ENCODE measurements at places on chromosomes 13 and 19.

DNA sequence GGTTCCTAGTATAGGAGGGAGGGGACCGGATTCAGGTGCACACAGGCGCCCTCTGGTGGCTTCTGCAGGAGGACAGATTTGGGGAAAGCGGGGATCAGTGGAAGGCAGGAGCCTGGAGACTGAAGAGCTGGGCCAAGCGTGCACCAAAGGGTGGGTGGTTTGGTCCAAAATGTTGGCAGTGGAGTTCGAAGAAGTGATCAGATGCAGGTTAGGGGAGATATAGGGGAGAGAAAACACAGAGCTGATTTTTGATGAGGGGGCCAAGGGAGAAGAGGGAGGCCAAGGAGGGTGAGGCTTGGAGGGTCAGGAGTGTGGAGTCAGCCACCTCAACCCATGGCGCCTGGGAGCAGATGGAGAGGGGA lies 6.8 kb upstream of the CARM1 start:
- DNase-seq = peak; percentile 82

DNA sequence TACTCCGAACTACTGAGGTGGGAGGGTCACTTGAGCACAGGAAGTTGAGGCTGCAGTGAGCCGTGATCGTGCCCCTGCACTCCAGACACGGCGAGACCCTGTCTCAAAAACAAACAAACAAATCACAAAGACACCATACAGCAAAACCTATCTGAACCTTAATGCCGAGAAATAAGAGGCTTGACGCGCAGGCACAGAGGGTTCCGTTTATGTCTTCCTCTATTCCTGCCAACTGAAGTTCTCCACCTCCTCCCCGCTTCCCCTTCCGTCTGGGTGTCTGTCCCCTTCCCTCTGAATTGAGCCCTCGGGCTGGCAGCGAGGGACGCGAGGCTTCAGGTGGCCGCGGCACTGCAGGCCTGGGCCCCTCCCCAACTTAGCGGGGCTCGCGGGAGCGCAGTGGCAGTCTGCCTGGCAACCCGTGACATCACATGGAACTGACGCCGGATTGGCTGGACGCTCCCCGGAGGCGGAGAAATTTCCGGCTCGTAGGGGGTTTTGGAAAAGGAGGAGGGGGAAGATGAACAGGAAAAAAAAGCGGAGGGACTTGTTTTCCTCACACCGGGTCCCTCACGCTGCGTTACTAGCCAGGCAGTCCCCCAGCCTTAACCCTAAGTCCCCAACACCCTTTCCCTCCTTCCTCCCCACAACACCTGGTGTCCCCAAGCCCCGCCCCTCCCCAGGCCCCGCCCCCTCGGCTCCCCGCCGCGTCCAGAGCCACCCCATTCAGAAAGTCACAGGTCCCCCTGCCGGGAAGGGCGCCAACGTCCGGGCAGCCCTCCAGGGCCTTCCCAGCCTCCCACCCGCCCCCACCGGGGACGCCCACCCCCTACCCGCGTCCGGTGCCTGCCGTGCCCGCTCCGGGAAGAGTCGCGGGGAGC lies 1.1 kb upstream of the MYBPC2 start:
- DNase-seq = peak; percentile 95

GRCh38 chr19:15635016-15635805 lies 5.5 kb upstream of the CYP4F3 start:
- DNase-seq = no peak

DNA sequence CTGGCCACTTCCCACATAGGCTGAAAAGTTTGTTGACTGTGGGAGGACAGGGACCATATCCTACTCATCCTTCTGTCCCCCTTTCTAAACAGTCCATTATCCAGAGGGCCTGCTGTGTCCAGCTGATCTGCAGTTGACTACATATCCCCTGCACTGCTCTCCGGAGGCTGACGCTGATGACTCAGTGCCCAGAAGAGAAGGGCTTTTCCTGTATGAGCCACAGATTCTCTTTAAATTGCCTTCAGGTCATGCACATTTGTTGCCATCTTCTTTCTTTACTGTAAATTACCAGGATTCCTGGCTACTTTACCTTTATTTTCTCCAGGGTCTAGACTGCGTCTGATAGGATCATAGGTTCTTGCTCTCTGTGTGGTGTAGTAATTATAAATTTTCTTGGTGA lies 125.2 kb downstream of the LACC1 start:
- no peak for DNase-seq

DNA sequence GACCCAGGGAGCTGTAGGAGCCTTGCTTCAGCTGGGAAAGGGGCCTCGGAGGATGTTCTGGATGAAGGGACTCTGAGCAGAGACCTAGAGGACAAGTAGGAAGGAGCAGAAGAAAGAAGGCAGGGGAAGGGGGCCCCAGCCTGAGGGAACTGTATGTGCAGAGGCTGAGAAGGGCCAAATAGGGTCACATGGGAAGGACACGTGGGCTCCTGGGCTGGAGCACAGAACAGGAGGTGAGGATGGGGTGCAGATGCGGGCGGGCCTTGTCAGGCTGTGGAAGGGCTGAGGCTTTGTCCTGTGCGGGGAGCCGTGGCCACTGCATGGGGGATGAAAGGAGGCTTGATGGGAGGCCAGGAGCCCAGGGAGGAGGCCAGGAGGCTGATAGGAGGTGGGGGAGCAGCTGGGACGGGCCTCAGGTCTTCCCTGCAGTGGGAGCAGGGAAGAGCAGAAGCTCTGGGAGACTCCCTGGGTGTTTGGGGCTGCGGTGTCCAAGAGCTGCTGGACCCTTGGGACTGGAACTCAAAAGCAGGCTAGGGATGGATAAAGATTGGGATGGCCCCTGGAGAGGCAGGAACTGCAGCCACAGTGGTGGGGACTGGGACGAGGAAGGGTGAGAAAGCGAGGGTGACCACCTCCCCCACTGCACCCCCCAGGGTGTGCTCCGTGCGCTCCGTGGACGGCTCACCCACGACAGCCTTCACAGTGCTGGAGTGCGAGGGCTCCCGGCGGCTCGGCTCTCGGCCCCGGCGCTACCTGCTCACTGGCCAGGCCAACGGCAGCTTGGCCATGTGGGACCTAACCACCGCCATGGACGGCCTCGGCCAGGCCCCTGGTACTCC lies 11.4 kb upstream of the LTBP4 start:
- no peak for DNase-seq

GRCh38 chr19:46378268-46378667 lies 31.4 kb downstream of the PPP5C start:
- DNase-seq = no peak

- no peak for DNase-seq
Measured at GRCh38 chr19:12937093-12937926, 1.1 kb upstream of the CALR start.

- DNase-seq = no peak
Measured at GRCh38 chr19:19661675-19662251, 1.7 kb downstream of the ATP13A1 start.

DNA sequence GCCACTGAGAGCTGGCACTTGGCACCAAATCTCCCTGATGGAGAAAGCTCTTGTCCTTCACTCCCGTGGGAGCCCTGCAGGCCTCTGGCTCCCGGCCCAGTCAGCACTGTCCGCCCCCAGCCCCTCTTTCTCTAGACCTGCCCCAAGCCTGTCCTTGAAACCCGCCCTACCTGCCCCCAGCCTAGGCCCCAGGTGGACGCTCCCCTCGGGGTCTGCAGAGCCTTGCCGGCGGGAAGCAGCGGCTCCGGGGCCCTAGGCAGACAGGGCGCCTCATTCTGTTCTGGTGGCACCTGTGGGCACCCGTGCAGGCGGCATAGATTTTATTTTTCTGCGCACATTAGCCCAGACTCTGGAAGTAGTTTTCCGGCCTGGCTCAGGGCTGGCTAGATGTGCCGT lies 17.6 kb downstream of the IL17D start:
- DNase-seq = no peak

DNA sequence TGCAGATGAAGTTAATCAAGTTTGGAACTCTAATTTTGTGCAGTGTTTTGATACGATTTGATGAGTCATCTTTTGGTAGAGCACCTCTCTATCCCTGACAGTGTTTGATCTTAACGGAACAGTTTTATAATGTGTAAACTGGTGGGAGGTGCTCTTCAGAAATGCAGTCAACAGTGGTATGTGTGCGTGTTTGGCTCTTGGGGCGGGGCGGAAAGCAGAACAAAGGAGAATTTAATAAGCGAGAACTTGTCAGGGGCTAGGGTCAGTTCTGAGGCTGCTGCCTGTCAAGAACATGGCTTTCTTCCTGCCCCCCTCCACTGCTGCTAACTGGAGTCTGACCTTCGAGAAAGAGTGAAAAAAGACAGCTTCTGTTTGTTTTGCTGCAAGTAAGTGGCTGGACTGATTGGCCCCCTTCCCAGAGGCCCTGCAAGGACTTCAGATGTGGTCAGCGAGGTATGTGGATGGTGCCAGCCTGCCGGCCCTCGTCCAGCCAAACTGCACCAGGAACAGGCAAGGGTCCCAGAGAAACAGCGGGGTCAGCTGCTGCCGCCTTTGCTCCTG lies 40.8 kb downstream of the BBC3 start:
- DNase-seq = peak; percentile 76

GRCh38 chr19:7685546-7686445 lies 5.2 kb downstream of the TRAPPC5 start:
- no peak for DNase-seq

- DNase-seq = no peak
Measured at GRCh38 chr13:83563499-83563898, 318.8 kb downstream of the SLITRK1 start.

DNA sequence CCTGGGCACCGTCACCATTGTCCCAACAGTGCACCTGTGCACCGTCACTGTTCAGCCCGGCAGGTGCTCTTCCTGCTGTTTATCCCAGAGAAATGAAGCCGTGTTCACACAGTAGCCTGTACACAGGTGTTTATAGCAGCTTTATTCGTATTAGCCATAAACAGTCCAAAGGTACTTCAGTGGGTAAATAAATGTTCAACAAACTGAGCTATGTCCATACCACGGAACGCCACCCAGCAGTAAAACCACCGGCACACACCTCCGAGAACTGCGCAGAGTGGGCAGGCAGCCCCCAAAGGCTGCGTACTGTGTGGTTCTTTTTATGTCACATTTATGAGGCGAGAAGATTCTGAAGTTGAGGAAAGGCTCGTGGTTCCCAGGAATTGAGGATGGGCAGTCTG lies 44.9 kb upstream of the DCUN1D2 start:
- DNase-seq = peak; percentile 12

- DNase-seq = peak; percentile 11
Measured at GRCh38 chr13:99766641-99767045, 204.9 kb downstream of the ZIC5 start.

- DNase-seq = no peak
Measured at GRCh38 chr19:51084505-51084904, 1.8 kb upstream of the KLK14 start.

GRCh38 chr13:110345701-110346100 lies 38.6 kb downstream of the COL4A2 start:
- no peak for DNase-seq

DNA sequence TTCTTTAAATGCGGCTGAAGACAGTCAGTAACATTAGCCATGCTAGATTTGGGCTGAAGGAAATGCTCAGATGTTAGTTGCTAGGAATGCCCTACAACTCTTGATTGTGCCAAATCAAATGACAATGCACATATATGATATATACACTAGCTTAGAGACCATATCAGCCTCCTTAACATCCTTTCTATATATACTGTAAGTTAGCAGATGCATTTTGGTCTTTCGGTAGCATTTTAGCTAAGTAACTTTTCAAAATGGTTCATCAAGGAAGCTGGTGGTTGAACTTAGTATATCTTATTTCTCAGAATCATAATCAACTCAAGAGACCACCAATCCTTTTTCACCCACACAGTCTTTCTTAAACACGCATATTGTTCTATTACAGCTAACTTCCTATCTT lies 14.1 kb upstream of the ENOX1 start:
- no peak for DNase-seq

GRCh38 chr13:99993660-99994637 lies 12.4 kb downstream of the ZIC2 start:
- no peak for DNase-seq

- DNase-seq = no peak
Measured at GRCh38 chr19:52198678-52199077, 8.8 kb downstream of the PPP2R1A start.

DNA sequence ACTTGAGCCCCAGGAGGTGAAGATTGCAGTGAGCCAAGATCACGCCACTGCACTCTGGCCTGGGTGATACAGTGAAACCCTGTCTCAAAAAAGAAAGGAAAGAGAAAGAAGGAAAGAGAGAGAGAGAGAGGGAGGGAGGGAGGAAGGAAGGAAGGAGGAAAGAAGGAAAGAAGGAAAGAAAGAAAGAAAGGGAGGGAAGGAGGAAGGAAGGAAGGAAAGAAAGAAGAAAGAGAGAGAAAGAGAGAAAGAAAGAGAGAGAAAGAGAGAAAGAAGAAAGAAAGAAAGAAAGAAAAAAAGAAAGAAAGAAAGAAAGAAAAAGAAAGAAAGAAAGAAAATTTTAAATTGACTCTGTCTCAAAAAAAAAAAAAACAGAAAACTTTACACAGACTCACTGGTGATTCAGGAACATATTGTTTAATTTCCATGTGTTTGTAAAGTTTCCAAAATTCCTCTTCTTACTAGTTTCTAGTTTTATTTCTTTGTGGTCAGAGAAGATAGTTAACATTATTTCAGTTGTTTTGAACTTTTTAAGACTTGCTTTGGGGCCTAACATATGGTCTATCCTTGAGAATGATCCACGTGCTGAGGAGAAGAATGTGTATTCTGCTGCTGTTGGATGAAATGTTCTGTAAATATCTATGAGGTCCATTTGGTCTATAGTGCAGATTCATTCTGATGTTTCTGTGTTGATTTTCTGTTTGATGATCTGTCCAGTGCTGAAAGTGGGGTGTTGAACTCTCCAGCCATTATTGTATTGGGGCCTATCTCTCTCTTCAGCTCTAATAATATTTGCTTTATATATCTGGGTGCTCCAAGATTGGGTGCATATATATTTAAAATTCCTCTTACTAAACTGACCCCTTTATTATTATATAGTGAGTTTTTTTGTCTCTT lies 204.4 kb upstream of the SERP2 start:
- no peak for DNase-seq

- no peak for DNase-seq
Measured at GRCh38 chr13:40016953-40017660, 361.6 kb downstream of the COG6 start.

GRCh38 chr19:821825-822503 lies at the start of gene PLPPR3:
Gene PLPPR3, minus strand, starts transcription at chr19:821955. Its CDS starts 396 bp downstream, at chr19:821559.
- DNase-seq = no peak

DNA sequence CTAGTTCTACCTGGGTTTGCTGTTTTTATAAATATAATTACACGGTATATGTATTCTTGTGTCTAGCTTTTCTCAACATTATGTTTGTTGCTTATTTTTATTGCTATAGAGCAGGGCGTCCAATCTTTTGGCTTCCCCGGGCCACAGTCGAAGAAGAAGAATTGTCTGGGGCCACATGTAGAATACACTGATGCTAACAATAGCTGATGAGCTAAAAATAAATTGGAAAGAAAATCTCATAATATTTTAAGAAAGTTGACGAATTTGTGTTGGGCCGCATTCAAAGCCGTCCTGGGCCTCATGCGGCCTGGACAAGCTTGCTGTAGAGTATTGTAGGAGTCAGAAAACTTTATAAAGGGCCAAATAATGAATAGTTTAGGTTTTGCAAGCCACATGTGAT lies 33.9 kb downstream of the GPR12 start:
- no peak for DNase-seq

Data from Caco-2 (cell line).